ENCODE measurements at places on chromosomes 1 and 21. TPM values are rescaled to one million over a fixed set of nuclear protein-coding genes. Genes with fewer than 3 reads are reported as not detected.

The ROR1 gene
- 0.05 TPM for total RNA-seq

The CLDN17 gene
- total RNA-seq = not detected

The IL10 gene
- total RNA-seq = 1.7 TPM

The URB1 gene
- total RNA-seq = 22.4 TPM

The STYXL2 gene
- total RNA-seq = not detected

The ANGPTL1 gene
- total RNA-seq = not detected

The LUZP1 gene
- 23.2 TPM for total RNA-seq

The LHX8 gene
- not detected for total RNA-seq

The LEPROT gene
- 41.4 TPM for total RNA-seq

The APCS gene
- total RNA-seq = not detected

The ZNF436 gene
- 5.8 TPM for total RNA-seq

The LCE3D gene
- total RNA-seq = not detected

The CEPT1 gene
- 35.4 TPM for total RNA-seq

The MAB21L3 gene
- total RNA-seq = not detected

The NEGR1 gene
- not detected for total RNA-seq

The TLR5 gene
- total RNA-seq = 0.17 TPM

The S100A12 gene
- total RNA-seq = not detected

The HCRTR1 gene
- total RNA-seq = not detected

The MIXL1 gene
- total RNA-seq = not detected

The DUSP23 gene
- 12.8 TPM for total RNA-seq

The NR1I3 gene
- total RNA-seq = not detected

The HEYL gene
- not detected for total RNA-seq

The GPR161 gene
- 0.27 TPM for total RNA-seq

The TFAP2E gene
- 0.42 TPM for total RNA-seq

The CHI3L1 gene
- not detected for total RNA-seq

The GBP7 gene
- total RNA-seq = not detected

The ITGB2 gene
- total RNA-seq = 801 TPM

The S100A4 gene
- 762 TPM for total RNA-seq

The TRIM17 gene
- 1.8 TPM for total RNA-seq

The NPPA gene
- not detected for total RNA-seq

The AMY1B gene
- not detected for total RNA-seq

The SPRR2E gene
- total RNA-seq = not detected

The CFHR5 gene
- not detected for total RNA-seq

The CLEC20A gene
- not detected for total RNA-seq

The FCRL2 gene
- not detected for total RNA-seq

The UTS2 gene
- total RNA-seq = not detected

The CHRNB2 gene
- total RNA-seq = not detected

The LRRC39 gene
- 0.54 TPM for total RNA-seq

The GFI1 gene
- total RNA-seq = 92.4 TPM

The RPRD2 gene
- 30.3 TPM for total RNA-seq

The CD34 gene
- not detected for total RNA-seq

The SLAMF9 gene
- not detected for total RNA-seq

The SELENON gene
- 8.2 TPM for total RNA-seq

The PRAMEF9 gene
- total RNA-seq = not detected

The CFAP298 gene
- 40.1 TPM for total RNA-seq

The KRTAP19-2 gene
- total RNA-seq = not detected

The AMY1C gene
- not detected for total RNA-seq

The BACH1 gene
- 27.2 TPM for total RNA-seq

The C1orf105 gene
- total RNA-seq = not detected

The AADACL3 gene
- not detected for total RNA-seq

The FHAD1 gene
- total RNA-seq = not detected

The SDHB gene
- total RNA-seq = 95.0 TPM

The OR2L2 gene
- 0.07 TPM for total RNA-seq

Data from T-helper 1 cell treated with Interleukin-12 subunit alpha and Interleukin-12 subunit beta and Interleukin-4 antibody, amounts not matched to agents 30 ng/mL and 1 ng/mL, for 36 hours (primary cell).